ENCODE measurements at places on chromosomes 6 and 20. TPM values are rescaled to one million over a fixed set of nuclear protein-coding genes. Genes with fewer than 3 reads are reported as not detected.
A peak's percentile ranks its signal among the peaks of the same experiment; 100 is the strongest.

DNA sequence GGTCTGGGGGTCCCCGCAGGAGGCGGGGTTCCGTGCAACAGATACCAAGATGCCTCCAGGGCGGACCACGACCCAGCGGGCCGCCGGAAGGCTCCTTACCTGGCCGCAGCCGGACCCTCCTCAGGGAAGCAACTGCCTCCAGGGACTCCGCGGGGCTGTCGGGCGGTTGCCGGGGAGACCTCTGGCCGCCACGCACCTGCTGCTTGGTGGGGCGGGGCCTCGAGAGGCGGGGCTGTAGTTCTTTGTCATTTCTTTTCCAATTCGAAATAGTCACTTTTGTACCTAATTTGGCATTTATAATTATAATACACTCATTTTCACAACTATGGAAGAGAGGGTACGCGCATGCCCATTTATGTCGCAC, 647 bp downstream of the AK9 start:
- DNase-seq = peak; percentile 74
- no peaks in the 10 kb centered on the region for H3K36me3 ChIP-seq
- H3K4me3 ChIP-seq = peak overlapping the region; percentile 82
- peak overlapping the region; percentile 95 for H3K27ac ChIP-seq
- peaks cover 9% of the 10 kb centered on the region for H3K27me3 ChIP-seq
- peaks cover 3% of the 10 kb centered on the region for H3K4me1 ChIP-seq

GRCh38 chr6:90350689-90351554, 54.3 kb upstream of the BACH2 start:
- no peak for DNase-seq
- no peak overlapping the region for H3K4me3 ChIP-seq
- H3K27me3 ChIP-seq = no peaks in the 10 kb centered on the region
- no peak overlapping the region for H3K27ac ChIP-seq

DNA sequence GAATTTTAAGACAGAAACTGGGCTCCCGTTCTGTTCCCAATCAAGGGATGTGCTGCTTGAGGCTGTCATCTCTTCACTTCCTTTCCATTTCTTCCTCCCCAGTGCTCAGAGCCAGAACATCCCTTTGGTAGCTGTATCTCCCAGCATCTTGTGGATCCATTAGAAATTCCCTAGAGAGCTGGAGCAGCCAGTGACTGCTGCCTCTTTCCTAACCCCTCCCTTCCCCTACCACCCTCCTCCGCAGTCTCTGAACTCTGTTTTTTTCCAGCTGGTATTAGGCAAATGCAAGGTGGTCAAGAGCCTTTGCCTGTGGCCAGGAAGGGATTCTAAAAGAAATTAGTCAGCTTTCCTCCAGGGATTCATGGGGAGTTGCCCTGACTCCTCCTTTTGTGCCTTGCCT, 208.0 kb downstream of the EYA2 start:
- H3K4me1 ChIP-seq = no peaks in the 10 kb centered on the region
- H3K27ac ChIP-seq = no peak overlapping the region
- no peaks in the 10 kb centered on the region for H3K36me3 ChIP-seq
- H3K4me3 ChIP-seq = no peak overlapping the region
- H3K27me3 ChIP-seq = no peaks in the 10 kb centered on the region
- DNase-seq = no peak

DNA sequence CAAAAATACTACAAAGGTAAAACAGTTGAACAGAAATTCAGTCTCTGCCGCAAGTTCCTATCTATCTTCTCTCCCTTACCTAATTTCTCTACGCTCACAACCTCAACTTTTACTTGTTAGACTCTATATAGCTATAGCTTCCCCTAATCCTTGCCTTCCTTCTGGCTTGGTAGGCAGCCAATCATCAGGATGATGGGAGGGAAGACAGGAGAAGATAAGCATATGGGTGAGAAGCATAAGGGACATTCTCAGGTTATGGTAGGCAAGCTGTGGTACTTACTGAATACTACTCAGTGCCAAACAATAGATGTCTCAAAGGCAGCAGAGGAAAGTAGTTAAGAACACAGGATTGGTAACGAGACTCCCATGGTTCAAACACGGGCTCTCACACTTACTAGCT, 7.8 kb downstream of the CCNC start:
- H3K4me3 ChIP-seq = no peak overlapping the region
- H3K4me1 ChIP-seq = peaks cover 5% of the 10 kb centered on the region

GRCh38 chr6:100862063-100862462, 19.1 kb downstream of the ASCC3 start:
- H3K36me3 ChIP-seq = peaks cover 4% of the 10 kb centered on the region
- no peak overlapping the region for H3K27ac ChIP-seq
- no peaks in the 10 kb centered on the region for H3K27me3 ChIP-seq

GRCh38 chr20:58446264-58446959, 57.4 kb downstream of the VAPB start:
- no peak overlapping the region for H3K27ac ChIP-seq
- peaks cover 22% of the 10 kb centered on the region for H3K4me1 ChIP-seq
- no peak overlapping the region for H3K4me3 ChIP-seq
- peaks cover 8% of the 10 kb centered on the region for H3K36me3 ChIP-seq
- no peak for DNase-seq

DNA sequence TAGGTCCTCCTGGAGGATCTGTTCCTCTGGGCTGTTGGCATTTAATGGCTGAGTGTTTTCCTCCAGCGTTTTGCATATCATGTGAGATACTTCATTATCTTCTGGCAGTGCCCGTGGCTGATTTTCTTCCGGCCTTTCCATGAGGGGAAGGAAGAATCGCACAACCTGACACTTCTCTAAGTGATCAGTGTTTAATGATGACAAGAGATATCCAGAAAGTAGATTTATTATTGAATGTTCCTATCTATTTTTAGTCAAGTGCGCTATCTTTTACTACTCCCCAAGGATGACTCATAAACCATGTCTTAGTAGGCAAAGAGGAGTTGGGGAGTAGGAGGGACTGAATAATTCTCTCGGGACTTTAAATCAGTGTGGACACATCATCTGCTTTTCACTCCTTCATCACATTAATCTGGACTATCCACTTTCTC, 149.7 kb downstream of the PLCB4 start:
- H3K27ac ChIP-seq = no peak overlapping the region
- no peaks in the 10 kb centered on the region for H3K27me3 ChIP-seq
- no peak overlapping the region for H3K4me3 ChIP-seq
- DNase-seq = peak; percentile 60

DNA sequence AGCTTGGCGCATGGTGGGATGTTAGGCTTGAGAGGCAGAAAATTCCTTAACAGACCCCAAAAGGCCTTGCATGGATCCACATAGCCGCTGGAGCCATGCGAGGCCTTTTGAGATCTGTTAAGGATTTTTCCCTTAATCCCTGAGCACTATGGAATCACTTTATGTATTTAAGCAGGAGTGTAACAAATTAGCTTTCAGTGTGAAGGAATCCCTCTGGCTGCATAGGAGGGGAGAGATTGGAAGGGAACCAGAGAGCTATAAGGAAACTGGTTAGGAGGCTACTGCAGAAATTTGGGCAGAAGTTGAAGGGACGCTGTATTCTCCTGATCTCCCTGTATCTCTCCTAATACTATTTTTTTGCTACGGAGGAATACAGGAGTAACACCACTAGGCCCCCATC, 23.1 kb upstream of the NEDD9 start:
- H3K27ac ChIP-seq = no peak overlapping the region
- H3K4me3 ChIP-seq = no peak overlapping the region
- no peak for DNase-seq

DNA sequence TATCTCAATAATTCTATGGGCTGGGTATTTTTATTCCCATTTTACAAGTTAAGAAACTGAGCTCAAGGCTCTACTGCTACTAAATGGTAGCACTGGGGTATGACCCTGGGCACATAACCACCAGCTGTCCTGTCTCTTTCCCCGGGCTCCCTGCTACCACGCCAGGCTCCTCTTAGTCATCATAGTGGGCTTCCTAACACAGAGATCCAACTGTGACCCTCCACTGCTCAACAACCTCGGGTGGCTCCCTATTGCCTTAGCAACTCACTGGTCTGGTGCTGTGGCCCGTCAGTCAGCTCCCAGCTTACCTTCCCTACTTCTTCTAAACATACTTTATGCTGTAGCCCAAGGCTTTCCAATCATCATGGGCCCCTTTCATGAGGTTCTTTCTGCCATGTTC, 4.5 kb downstream of the KIAA1755 start:
- no peaks in the 10 kb centered on the region for H3K36me3 ChIP-seq
- H3K4me3 ChIP-seq = no peak overlapping the region
- DNase-seq = no peak
- H3K27me3 ChIP-seq = peaks cover 20% of the 10 kb centered on the region

- H3K27ac ChIP-seq = no peak overlapping the region
- H3K27me3 ChIP-seq = peaks cover 29% of the 10 kb centered on the region
- no peak for DNase-seq
- H3K4me3 ChIP-seq = no peak overlapping the region
- no peaks in the 10 kb centered on the region for H3K36me3 ChIP-seq
- no peaks in the 10 kb centered on the region for H3K4me1 ChIP-seq
These were observed 5.4 kb downstream of the EYA2 start for GRCh38 chr20:46900086-46900485.

Gene C6orf120
- total RNA-seq = 58.4 TPM

Gene DCDC2
- 0.06 TPM for total RNA-seq

Data from cardiac muscle cell (in vitro differentiated cells and primary cell).